T-helper 17 cell (primary cell): ENCODE measurements at places on chromosomes 1 and 21.

DNA sequence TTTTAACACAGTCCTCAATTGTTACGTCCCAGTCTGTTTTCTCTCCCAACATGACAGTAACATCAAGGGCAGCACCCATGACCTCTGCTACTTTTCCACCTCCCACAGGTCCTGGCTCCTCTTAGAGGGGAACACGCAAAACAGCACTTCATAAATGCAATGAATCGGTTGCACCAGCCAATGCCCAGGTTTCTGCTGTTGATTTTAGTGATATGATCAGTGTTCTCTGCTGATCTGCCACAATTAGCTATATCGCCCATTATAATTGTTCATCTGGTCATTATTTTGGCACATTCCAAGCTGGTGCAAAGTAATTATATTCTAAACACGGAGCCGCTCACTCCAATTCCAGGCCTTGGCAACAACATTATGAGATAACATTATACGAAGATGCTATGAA, 184.5 kb downstream of the KCNH1 start:
- DNase-seq = no peak

GRCh38 chr1:202698276-202698675, 12.0 kb downstream of the SYT2 start:
- DNase-seq = no peak

DNA sequence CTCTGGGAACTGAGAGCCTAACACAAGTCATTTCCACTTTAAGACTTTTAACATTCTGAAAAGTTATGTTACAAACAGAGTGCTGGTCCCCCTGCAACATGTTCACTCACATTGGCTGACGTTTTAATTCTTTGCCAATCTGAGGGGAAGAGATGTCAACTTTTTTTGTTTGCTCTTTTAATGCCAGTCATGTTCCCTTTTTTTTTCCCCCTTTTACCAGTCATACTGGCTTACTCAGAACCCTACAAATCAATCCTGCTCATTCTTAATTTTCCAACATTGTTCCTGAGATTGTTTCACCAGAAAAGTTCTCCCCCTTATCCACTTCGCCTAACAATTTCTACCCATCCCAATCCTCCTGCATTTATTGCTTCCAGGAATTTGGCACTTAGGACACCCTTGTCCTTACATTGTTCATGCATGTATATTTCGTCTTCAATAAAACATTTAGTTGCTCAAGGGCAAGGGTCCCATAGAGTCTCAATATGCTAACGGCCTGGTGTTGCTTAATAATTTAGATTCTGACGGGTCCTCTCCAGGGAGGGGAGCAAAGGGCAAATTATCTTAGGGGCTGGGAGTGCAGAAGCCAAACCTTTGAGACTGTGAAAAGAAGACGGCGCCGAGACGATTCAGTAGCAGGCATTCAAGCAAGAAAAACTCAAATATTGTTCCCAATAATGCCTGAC, 624 bp upstream of the CR1L start:
- no peak for DNase-seq

- DNase-seq = no peak
Measured at GRCh38 chr1:179318491-179318890, 24.9 kb downstream of the SOAT1 start.

- DNase-seq = no peak
Measured at GRCh38 chr1:55034476-55035133, 4.7 kb upstream of the PCSK9 start.

GRCh38 chr1:180917306-180918065, 4.8 kb downstream of the KIAA1614 start:
- no peak for DNase-seq

DNA sequence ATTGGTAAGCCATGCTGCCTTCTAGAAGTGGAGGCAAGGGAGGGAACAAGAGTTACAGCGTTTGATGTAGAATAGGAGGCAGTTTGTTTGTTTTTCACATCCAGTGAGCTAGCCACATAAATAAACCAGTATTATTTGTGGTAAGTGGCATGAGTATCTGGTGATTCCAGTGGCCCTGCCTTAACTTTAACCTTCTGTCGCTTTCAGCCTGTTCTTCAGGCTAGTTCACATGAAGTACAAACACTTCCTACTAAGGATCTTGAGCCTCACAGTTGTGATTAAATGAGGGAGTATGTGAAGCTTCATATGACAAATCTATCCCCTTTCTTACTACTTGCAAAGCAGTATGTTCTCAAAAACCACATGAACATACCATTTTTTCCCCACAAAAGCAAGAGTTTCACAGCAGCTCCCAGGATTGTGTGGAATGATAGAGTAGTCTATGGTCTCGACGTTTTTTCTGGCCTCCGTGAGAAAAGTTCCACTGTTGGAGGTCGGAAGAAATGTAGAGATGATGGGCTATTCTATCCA, 59.5 kb downstream of the PHACTR4 start:
- DNase-seq = no peak

DNA sequence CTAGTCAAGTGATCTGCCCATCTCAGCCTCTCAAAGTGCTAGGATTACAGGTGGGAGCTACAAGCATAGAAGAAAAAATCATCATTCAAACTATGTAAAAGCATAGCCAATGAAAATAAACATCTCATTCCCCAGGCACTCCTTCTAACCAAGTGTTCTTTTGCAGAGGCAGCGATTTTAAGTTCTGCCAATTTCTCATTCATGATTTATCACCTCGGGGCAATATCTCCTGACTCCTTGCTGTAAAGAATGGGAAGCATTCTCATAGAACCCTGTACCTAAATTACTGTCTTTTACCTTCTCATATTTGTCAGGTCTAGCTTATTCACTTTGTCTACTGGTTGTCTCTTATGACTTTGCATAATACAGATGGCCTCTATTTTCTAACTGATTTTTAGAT, 32.5 kb upstream of the IVNS1ABP start:
- DNase-seq = no peak

- no peak for DNase-seq
Measured at GRCh38 chr21:27424601-27425000, 457.7 kb upstream of the ADAMTS5 start.

- no peak for DNase-seq
Measured at GRCh38 chr1:92953491-92953890, 7.8 kb downstream of the DIPK1A start.

- no peak for DNase-seq
Measured at GRCh38 chr21:42993051-42993712, 18.8 kb downstream of the PKNOX1 start.

DNA sequence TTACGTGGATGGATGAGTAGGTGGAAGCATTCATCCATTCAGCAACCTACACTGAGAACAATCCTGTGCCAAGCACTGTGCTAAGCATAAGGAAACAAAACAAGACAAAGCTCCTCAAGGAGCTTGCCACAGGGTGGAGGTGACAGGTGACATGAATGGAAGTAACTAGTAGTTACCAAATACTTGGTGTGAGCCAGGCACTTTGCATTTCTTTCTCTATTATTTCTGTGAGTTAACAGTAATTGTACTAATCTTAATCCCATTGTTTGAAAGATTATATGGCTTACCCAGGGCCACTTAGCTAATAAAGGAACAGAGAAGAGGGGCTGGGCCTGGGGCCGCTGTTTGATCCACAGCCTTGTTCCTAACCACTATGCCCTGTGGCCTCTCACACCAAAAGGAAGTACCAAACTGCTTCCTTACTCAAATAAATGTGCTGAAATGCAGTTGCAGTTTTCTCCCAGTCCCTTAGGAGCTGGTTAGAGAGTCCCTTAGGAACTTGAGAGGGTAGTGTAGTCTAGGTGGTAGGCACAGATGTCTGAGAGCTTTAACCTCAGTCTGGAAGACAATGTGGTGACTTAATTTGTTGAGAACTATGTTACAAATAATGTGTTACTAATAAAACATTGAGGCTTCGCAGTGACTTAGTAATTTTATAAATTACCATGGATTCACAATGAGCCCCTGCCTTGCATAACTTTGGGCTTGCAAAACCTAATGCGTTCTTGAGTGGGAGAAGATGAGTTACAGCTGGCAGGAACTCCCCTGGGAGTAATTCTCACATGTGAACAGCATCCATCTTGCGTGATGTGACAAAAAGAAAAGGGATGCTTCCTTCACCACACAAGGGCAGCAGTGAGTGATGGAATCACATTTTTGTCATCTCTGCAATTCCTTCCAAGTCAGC, 69.8 kb downstream of the MPZL1 start:
- DNase-seq = no peak

DNA sequence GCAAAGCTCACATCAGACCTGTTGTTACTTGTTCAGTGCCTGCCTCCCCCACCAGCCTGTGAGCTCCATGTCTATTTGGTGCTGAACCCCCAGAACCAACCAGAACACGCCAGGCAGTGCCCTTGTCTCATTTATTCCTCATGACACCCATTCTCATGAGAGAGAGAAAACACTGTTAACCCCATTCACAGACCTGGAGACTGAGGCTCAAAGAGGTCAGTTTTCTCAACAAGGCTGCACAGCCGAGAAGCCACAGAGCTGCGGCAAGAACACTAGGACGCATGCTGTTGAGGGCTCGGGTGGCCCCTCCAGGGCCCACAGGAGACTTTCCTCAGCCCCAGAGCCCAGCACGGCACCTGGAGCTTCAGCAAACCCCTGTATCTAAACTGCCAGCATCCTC, 13.1 kb downstream of the KCNN3 start:
- no peak for DNase-seq

- DNase-seq = no peak
Measured at GRCh38 chr1:178593515-178593914, 80.6 kb downstream of the TEX35 start.

DNA sequence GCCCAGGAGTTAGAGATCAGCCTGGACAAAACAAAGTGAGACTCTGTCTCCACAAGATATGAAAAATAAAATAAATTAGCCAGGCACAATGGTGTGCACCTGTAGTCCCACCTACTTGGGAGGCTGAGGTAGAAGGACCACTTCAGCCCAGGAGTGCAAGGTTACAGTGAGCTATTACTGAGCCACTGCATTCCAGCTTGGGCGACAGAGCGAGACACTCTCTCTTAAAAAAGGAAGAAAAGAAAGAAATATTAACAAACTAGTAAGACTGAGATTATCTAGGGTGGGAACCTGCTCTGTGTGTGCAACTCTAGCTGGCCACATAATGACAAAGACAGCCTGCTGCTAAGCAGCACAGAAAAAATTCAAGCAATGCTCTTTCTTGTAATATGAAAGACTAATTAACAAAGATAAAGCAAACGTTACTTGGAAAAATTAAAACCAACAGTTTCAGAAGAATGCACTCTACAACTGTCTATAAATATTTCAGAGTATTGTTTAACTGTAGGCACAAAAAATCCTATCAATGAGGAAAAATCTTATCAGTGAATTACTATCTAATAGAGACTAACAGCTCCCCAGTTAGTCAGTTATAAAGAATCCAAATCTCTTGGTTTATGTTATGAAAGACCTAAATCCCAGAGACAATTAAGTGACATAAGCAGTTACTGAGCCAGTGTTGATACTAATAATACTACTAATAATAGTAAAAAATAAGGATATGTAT, 74.5 kb downstream of the ENAH start:
- DNase-seq = no peak

DNA sequence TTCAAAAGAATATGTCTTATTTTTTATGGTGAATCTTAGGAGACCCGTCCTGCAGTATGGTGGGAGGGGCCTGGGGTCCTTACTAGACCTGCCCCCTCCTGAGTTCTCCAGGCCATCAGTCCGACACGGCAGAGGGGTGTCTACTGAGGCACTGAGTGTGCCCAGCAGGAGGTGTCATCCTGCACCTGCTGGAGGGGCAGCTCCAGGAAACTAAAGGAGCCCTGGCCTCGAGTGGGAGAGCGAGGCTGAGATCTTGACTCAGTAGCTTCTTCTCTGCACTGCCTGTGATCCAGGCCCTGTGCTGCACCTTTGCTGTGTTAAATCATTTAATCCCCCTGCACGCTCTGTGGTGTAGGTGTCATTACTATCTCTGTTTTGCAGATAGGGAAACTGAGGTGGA, 587.7 kb downstream of the PTPRU start:
- DNase-seq = no peak

GRCh38 chr1:230333590-230334446, 92.3 kb downstream of the PGBD5 start:
- no peak for DNase-seq

GRCh38 chr21:39180429-39181019, 2.7 kb downstream of the PSMG1 start:
- no peak for DNase-seq
